Mesothelial cell of epicardium (in vitro differentiated cells): ENCODE measurements at places on chromosomes 16 and 17. TPM values are rescaled to one million over a fixed set of nuclear protein-coding genes. Genes with fewer than 3 reads are reported as not detected.

GRCh38 chr17:29495011-29495410, 71.8 kb downstream of the ABHD15 start:
- DNase-seq: no peak
- H3K36me3 ChIP-seq: peaks cover 39% of the 10 kb centered on the region
- no peaks in the 10 kb centered on the region for H3K4me1 ChIP-seq

GRCh38 chr17:78383725-78384471, 5.4 kb downstream of the PGS1 start:
- no peaks in the 10 kb centered on the region for H3K27me3 ChIP-seq
- no peak for DNase-seq
- H3K27ac ChIP-seq: peak overlapping the region; percentile 41

GRCh38 chr17:62080647-62081046, 15.6 kb upstream of the MED13 start:
- no peaks in the 10 kb centered on the region for H3K36me3 ChIP-seq
- H3K27me3 ChIP-seq: peaks cover 5% of the 10 kb centered on the region
- H3K27ac ChIP-seq: no peak overlapping the region

DNA sequence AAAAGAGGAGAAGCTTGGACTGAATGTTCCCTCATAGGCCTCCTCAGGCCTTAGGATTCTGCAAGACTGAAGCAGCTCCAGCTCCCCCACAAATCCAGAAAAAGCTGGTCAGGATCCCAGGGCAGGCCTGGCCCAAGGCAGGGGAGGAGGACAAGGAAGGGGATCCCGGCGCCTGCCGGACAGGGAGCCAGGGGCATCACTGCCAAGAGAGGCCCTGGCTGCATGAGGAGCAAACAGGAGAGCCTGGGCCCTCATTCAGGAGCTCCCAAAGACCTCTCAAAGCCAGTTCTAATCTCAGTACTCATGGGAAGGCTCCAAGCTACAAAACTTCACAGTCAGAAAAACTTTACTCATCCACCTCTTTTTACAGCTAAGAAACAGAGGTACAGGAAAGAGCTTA, 67.3 kb downstream of the ZNF423 start:
- H3K27me3 ChIP-seq: no peaks in the 10 kb centered on the region
- H3K4me1 ChIP-seq: peaks cover 19% of the 10 kb centered on the region
- no peak for DNase-seq
- H3K27ac ChIP-seq: peak overlapping the region; percentile 89
- no peaks in the 10 kb centered on the region for H3K36me3 ChIP-seq

- H3K27me3 ChIP-seq: peaks cover 13% of the 10 kb centered on the region
- no peaks in the 10 kb centered on the region for H3K36me3 ChIP-seq
- peaks cover 16% of the 10 kb centered on the region for H3K4me1 ChIP-seq
- peak overlapping the region; percentile 56 for H3K27ac ChIP-seq
Observed at GRCh38 chr17:70875729-70876310, 706.5 kb downstream of the KCNJ2 start.

DNA sequence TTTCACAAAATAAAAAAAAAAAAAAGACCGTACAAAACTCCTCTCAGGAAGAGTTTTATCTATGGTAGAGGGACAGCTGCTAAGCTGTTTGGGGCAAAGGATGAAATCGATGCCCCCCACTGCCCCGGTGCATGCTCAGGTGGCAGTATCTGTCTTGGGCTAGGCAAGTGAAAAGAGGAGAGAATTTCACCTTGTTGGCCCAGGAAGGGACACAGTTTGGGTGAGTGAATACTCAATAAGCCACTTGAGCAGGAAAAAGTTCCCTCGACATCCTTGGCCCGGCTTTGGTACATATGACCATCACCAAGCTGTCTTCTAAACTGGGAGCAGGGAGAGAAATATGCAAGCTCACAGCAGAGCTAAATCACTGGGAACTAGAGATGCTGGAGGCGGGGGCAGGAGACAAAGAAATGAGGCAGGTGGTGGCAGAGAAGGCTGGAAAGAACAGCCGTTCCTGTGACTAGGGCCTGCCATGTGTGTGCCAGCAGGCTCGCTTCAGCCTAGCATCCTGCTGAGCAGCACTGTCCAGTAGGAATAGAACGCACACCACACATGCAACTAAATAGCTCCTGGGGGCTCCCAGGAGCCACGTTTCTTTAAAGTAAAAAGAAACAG, 8.2 kb upstream of the EIF1 start:
- no peak for DNase-seq
- no peaks in the 10 kb centered on the region for H3K36me3 ChIP-seq
- no peaks in the 10 kb centered on the region for H3K27me3 ChIP-seq
- H3K4me1 ChIP-seq: peaks cover 34% of the 10 kb centered on the region
- H3K27ac ChIP-seq: no peak overlapping the region

DNA sequence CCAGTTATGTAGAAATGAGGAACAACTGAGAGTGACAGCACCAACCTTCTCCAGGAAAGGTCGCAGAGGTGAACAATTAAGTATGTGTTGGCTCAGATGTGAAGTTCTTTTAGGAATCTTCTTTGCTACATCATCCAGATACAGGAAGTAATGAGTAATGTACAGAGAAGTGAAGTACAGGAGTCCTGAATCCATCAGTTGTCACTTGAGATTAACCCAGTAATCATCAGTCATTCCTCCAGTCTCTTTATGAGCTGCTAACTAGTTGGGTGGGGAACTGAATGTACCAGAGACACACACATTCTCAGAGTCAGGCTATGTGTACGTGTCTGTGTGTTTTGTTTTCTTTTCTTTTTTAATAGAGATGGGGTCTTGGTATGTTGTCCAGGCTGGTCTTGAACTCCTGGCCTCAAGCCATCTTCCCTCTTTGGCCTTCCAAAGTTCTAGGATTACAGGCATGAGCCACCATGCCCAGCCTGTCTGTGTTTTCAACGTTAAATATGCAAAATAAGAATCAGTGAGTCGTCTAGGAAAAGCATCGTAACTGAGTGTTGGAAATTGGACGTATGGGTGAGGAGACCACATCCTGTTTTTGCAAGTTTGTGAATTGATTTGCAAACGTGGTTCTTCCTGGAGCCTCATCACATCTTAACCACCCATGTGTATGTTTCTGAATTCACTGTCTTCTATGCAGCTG, 19.9 kb downstream of the ZNF200 start:
- H3K4me1 ChIP-seq: no peaks in the 10 kb centered on the region
- H3K4me3 ChIP-seq: no peak overlapping the region
- no peak for DNase-seq
- H3K27ac ChIP-seq: no peak overlapping the region
- peaks cover 1% of the 10 kb centered on the region for H3K27me3 ChIP-seq

DNA sequence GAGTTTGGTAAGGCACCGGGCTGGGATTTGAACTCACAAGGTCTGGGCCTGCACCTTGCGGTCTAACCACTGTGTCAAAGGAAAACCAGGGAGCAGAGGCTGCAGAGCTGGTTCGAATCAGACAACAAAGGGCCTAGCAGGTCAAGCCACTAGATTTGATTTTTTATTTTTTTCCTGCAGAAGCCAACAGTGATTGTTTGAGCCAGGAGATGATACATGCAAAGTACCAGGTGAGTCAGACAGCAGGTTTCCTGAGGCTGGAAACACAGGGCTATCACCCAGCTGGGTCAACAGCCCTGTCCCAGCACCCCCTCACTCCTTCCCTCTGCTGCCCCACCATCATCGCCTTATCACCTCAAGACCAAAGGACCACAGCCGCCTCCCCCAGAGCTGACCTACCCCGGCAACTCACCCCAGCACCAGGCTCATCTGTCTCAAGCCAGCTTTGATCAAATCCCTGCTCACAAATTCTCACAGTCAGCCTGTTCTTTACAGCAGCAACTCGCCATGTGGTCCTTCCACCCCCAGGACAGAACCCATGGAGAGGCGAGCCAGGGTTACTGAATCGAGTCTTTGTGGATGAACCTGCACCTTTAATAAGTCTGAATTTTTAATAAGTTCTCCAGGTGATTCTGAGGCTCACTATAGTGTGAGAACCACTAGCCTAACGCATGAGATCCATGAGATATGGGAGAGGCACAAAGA, 13.0 kb upstream of the KRT19 start:
- H3K27me3 ChIP-seq: no peaks in the 10 kb centered on the region
- H3K36me3 ChIP-seq: no peaks in the 10 kb centered on the region
- peaks cover 60% of the 10 kb centered on the region for H3K4me1 ChIP-seq

DNA sequence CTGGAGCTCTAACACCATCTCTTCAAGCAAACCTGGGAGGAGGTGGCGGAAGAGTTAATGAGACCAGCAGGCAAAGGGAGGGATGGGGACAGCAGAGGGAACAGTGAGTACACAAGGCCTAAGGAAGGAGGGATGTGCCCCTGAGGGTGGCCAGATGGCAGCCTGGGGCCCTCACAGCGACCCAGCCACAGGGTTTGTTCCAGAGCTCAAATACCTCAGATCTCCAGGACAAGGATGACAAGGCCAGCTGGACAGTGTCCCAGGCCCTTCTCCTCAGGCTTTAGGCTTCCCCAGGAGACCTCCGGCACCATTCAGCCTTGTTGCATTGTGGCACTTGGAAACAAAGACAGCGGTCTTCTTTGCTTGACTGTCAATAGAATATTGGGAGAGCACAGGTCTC, 14.9 kb downstream of the CDIP1 start:
- H3K4me3 ChIP-seq: no peak overlapping the region
- H3K4me1 ChIP-seq: peaks cover 5% of the 10 kb centered on the region
- H3K27ac ChIP-seq: no peak overlapping the region
- DNase-seq: no peak
- no peaks in the 10 kb centered on the region for H3K27me3 ChIP-seq

DNA sequence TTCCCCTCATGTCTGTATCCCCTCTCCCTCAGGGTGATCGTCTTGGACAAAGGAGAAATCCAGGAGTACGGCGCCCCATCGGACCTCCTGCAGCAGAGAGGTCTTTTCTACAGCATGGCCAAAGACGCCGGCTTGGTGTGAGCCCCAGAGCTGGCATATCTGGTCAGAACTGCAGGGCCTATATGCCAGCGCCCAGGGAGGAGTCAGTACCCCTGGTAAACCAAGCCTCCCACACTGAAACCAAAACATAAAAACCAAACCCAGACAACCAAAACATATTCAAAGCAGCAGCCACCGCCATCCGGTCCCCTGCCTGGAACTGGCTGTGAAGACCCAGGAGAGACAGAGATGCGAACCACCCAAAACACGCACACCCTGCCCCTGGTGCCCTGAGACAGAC, 82.2 kb downstream of the ABCC6 start:
- no peaks in the 10 kb centered on the region for H3K4me1 ChIP-seq
- H3K27ac ChIP-seq: no peak overlapping the region
- H3K27me3 ChIP-seq: no peaks in the 10 kb centered on the region
- peaks cover 39% of the 10 kb centered on the region for H3K36me3 ChIP-seq

- no peak overlapping the region for H3K27ac ChIP-seq
- no peak for DNase-seq
- H3K4me3 ChIP-seq: no peak overlapping the region
Observed at GRCh38 chr17:17204635-17205231, 1.4 kb downstream of the PLD6 start.

DNA sequence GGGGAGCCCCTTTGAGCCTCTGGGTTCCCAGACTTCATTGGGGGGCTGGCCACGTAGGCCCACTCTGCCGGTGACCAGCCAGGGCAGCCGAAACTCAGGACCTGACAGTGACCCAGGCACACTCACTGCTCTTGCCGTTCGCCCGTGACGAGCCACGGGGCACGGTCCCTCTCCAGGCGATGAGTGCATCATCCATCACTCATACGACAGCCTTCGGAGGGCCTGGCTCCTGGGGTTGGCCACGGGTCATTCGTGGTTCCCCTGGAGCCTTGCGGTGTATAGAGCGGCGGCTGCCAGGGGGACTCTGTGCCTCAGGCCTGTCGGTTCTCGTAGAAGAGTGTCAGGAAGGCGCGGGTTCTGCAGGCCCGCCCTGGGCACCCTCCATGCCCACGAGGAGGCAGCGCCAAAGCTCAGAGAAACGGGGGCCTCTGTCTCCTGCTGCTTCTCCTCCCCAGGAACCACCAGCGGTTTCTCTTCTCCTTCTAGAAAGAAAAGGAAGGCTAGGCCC, 11.2 kb upstream of the NUDT16L1 start:
- H3K36me3 ChIP-seq: peaks cover 8% of the 10 kb centered on the region
- H3K4me1 ChIP-seq: peaks cover 28% of the 10 kb centered on the region
- no peak overlapping the region for H3K4me3 ChIP-seq

- no peak overlapping the region for H3K27ac ChIP-seq
- peaks cover 46% of the 10 kb centered on the region for H3K27me3 ChIP-seq
- peak; percentile 27 for DNase-seq
- no peaks in the 10 kb centered on the region for H3K4me1 ChIP-seq
- H3K36me3 ChIP-seq: no peaks in the 10 kb centered on the region
- H3K4me3 ChIP-seq: no peak overlapping the region
Observed at GRCh38 chr16:48687421-48688038, 77.5 kb upstream of the N4BP1 start.

- H3K4me3 ChIP-seq: no peak overlapping the region
- peaks cover 13% of the 10 kb centered on the region for H3K27me3 ChIP-seq
- no peak overlapping the region for H3K27ac ChIP-seq
Observed at GRCh38 chr17:42937712-42938596, 26.3 kb downstream of the AARSD1 start.

- no peak for DNase-seq
- no peak overlapping the region for H3K4me3 ChIP-seq
- H3K36me3 ChIP-seq: no peaks in the 10 kb centered on the region
- peaks cover 7% of the 10 kb centered on the region for H3K4me1 ChIP-seq
- no peaks in the 10 kb centered on the region for H3K27me3 ChIP-seq
Observed at GRCh38 chr16:65409510-65409909, 287.6 kb upstream of the CDH11 start.

Gene LGALS9
- 4.4 to 4.8 TPM (median 4.6 TPM) in 3 replicates for total RNA-seq

Gene NAGS
- total RNA-seq: 0.42 to 0.88 TPM (median 0.82 TPM) in 3 replicates

Gene GLIS2
- 78.2 to 80.3 TPM (median 79.6 TPM) in 3 replicates for total RNA-seq

Gene PRDM7
- total RNA-seq: not detected in 3 replicates

Gene IL34
- 1.3 to 2.1 TPM (median 1.4 TPM) in 3 replicates for total RNA-seq

Gene PTX4
- total RNA-seq: not detected in 3 replicates

Gene RUNDC3A
- 0.34 to 0.60 TPM (median 0.53 TPM) in 3 replicates for total RNA-seq

Gene MILR1
- total RNA-seq: 0.40 to 0.54 TPM in 2 of 3 replicates, not detected in the other

Gene DPEP3
- total RNA-seq: not detected in 3 replicates

Gene GAST
- total RNA-seq: not detected in 3 replicates

Gene SCNN1G
- total RNA-seq: 0.09 TPM in 1 of 3 replicates, not detected in the others

Gene MYO15A
- 6.3 to 8.2 TPM (median 6.3 TPM) in 3 replicates for total RNA-seq
